ENCODE measurements at places on chromosomes 5 and 9.

DNA sequence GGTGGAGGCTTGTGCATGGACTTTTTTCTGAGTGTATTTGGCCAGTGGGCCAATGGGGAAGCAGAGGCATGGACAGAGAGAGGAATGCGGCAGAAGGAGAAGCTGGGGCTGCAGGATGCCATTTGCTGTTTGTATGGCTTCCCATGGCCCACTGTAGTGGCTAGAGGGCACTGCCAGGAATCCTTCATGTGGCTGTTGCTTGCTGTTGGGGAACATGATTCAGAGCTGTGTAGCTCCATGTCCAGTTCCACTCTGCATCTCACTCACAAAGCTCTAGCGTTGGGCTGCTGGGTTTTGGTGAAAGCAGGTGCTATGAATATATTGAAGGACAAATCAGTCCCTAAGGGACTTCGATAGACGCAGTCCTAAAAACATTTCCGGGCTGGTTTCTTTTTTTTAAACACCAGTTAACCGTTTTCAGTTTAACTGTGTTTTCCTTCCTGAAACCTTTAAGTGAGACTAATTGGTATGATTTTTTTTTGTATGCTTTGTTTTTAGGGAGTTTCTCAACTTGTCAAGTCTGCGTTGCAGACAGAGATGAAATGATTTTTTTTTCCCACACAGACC, 51.3 kb downstream of the SLC22A5 start:
- DNase-seq: peak; percentile 72

DNA sequence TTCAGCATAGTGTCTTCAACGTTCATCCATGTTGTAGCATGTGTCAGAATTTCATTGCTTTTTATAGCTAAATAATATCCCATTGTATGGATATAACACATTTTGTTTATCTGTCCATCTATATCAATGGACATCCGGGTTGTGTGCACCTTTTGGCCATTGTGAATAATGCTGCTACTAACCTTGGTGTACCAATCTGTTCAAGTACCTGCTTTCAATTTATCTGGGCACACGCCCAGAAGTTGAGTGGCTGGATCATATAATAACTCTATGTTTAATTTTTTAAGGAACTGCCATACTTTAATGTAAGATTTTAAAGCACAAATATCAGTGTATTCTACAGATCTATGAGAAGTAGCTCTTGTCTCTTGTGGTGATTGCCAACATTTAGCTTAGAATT, 43.5 kb downstream of the SCAI start:
- no peak for DNase-seq

GRCh38 chr5:173891308-173892116, 3.4 kb downstream of the CPEB4 start:
- no peak for DNase-seq

GRCh38 chr5:109354761-109355160, 55.0 kb downstream of the PJA2 start:
- DNase-seq: no peak

DNA sequence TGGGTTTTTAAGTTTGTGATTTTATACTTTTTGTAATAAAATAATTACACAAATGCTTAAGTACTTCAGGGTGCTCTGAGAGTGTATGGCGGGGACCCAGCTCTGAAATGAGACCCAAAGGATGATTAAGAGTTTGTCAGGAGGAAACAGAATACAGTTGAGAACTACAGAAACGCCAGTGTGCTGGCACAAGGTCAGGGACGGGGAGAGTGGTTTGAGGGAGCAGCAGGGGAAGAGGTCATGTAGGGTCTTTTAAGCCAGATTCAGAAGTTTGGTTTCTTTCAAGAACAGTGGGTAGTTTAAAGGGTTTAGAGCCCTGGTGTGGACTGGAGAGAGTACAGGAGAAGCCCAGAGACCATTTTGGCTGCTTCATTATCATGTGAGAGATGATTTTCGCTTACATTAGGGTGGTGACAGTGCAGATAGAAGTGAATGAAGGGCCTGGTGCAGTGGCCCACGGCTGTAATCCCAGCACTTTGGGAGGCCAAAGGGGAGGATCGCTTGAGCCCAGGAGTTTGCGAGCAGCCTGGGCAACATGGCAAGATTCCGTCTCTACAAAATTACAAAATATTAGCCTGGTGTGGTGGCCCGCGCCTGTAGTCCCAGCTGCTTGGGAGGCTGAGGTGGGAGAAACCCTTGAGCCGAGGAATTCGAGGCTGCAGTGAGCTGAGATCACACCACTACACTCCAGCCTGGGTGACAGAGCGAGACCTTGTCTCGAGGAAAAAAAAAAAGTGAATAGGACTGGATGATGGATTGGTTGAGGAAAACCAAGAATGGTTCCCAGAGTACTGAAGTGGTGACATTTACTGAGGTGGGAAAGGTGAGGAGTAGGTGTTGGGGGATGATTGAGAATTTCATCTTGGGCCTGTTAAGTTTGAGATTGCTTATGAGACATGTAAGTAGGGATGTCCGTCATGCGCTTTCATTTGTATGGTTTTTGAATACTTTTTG, 1.4 kb upstream of the ETF1 start:
- DNase-seq: peak; percentile 67

- DNase-seq: no peak
Observed at GRCh38 chr9:89730715-89731114, 125.9 kb downstream of the GADD45G start.

GRCh38 chr9:112422417-112423148, 42.7 kb downstream of the HSDL2 start:
- DNase-seq: no peak

DNA sequence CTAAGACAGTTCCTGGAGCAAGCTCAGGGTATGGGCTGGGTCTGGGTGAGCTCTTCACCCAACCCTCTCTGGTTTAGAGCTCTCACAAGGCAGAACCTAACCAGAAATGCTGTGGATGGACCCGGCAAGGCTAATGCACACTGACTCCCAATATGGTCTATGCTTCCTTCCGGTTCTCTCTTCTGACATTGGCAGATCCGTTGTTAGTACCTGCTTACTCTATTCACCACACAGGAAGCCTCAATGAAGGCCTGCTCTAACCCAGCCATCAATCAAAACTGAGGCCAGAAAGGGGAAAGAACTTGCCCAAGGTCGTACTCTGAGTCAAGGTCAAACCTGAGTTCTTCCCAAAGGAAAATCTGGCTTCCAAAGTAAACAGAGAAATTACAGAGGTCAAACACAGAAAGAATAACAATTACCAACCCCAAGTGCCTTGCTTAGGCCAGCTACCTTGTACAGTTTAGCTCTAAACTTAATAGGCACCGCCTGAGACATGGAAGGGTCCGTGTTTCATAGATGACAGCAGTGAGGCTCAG, 46.0 kb upstream of the AKNA start:
- peak; percentile 70 for DNase-seq

DNA sequence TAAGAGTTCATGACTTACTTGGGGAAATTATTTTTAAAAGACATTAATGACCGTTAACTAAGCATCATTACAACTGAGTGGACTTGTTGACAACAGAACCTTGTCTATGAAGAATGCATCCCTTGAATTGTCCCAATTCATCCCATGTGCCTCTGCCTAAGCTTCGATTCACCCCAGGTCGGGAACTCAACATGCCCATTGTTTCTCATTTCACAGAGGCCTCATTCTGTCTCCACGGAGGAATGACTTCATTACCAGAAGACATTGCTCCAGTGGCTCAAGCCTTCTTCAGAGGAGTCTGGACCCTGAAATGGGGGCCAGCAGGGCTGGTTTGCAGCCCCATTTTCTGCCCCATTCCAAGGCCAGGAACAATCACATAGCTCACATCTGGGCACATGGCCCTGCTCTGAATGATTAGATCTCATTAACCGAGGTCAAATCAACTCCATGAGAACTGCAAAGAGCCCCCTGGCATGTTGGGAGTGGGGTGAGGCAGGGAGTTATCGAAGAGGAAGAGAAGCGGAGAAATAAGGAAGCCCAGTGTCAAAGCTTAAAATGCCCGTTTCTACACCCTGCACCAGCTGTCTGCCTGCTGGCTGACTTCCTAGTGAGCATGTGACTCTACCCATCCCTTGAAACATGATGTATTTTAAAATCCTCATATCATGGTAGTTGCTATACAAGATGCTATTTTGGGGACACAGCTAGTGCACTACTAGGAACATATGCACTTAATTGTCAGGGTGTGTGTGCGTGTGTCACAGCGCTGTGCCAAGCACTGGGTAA, 137.3 kb downstream of the LHFPL2 start:
- DNase-seq: no peak

DNA sequence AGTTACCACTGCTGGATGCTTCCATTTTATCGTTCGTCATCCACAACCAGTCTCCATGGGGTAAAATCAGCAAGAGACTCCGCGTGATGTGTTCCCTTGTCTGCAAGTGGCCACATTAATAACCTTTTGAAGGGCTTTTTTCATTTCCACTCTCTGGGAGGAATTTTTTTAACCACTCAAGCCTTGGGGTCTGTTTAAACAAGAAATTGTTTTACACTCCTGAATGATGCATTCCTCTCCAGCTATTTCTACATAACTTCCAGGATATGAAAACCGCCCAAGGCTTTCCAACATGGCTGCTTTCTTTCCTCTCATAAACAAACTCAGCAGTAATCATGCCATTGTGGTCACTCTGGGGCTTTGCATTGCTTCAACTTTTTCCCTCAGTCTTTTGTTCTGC, 217.2 kb upstream of the DAPK1 start:
- DNase-seq: no peak

DNA sequence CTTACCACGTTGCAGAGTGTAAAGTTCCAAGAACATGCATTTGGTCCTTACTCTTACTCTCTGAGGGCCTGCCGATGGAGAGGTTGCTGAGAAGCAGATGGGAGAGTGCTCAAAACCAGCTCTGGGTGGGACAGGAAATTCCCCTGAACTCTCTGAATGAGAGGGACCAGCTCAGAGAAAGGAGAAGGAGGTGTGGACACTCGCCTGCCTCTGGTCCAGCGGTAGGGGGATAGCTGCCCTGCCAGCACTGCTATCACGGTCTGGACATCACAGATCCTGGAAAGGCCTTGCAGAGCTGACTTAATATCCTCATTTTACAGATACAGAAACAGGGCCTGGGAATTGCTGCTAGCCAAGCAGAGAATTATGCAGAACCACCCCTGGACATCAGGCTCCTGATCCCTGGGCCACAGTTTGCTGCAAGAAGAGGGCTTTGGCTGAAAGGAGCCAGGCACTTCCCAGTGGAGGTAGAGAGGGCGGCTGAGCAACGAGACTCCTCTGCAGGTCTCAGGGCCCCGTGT, 4.9 kb downstream of the TRAF1 start:
- DNase-seq: no peak

DNA sequence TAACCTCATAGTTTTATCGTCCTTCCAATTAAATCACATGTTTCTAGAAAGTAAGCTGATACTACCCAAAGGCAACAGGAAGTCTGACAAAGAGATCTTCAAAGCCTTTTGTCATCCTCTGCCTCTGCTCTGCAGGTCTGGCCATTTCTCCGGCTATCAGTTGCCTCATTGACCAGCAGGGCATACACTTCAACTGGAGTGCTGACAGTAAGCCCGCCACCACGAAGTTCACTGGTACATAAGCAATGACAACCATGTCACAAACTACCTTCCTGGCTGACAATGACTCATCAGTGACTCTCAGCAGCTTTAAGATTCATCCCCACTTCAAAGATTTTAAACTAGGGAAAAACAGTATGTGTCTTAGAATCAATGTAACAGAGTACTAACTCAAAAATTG, 20.6 kb downstream of the SPTLC1 start:
- DNase-seq: peak; percentile 79

DNA sequence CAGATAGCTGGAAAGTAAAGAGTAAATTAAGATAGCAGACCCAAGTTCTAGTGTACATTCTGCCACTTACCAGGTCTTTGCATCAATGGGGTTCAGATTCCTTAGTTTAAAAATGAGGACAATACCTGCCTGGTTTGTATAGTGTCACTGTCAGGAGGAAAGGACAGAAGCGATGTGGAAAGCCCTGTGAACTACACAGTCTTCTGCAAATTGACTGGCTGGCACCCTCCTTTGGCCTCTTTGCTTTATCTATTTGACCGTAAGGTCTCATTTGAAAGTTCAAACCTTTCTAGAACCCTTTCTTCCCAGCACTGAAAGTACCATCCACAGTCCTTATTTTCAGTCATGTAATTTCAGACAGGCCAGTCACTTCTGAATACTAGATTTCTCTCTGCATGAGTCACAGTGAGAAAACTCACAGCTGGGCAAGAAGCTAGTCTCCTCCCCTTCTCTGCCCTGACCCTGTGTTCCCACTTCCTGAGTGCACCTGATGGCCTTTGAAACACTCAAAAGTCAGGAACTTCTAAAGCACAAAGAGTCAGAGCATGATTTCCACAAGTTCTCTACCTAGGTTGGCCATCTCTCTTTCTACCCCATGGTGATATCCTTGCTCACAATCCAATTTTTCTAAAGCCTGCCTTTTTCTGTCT, 91.3 kb upstream of the RASEF start:
- DNase-seq: no peak

- DNase-seq: peak; percentile 81
Observed at GRCh38 chr5:82793808-82794419, 283.3 kb downstream of the TMEM167A start.

DNA sequence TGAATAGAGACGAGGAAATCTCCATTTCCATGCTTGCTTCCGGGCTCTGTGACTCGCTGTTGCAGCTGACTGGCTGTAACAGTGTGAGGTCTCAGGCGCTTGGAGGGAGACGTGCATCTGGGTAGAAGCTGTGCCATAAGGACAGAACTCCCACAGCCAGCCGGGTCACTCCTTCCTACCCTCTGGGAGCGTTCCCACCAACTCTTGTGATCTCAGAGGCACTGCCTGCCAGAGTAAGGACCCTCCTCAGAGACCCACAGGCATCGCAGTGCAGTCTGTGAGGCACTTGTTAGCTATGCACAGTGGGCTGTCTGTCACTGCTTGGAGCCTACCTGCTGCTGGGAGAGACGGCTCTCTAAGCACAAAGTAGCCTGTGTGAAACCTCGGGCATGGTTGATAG, 203.4 kb upstream of the SEMA6A start:
- no peak for DNase-seq

DNA sequence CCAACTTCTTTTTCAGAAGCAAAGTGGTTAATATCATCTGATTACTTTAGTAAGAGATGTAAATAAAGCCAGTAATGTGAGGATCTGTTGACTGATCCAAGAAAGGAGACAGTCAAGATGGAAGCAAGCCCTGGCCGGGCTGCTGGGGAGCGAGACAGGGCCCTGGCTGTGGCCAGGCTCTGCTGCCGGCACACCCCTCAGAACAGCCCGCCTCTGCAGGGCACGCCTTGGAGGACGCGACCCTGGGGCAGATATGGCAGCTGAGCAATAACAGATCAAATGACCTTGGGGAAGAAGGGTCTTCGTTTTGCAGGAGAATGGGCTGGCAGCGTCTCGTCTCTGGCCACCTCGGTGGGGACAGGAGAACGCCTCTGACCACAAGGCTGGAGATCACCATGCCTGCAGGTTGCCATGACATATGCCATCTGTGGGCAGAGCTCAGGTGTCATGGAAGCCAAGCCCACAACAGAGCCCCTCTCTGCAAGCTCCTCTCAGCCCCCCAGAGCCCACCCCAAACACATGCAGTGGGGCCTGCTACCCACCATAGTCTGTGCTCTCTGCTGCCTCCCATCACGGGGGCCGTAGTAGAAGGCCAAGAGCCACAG, 206.5 kb downstream of the FANCC start:
- DNase-seq: no peak

- no peak for DNase-seq
Observed at GRCh38 chr5:82031220-82032119, 59.6 kb downstream of the ATG10 start.

- no peak for DNase-seq
Observed at GRCh38 chr9:83299094-83299493, 236.2 kb upstream of the RASEF start.

- no peak for DNase-seq
Observed at GRCh38 chr5:32520356-32520755, 65.0 kb upstream of the SUB1 start.
